Activated CD8-positive, alpha-beta memory T cell treated with anti-CD3 and anti-CD28 coated beads for 4 hours (primary cell): ENCODE measurements at places on chromosomes 2 and 18.
A peak's percentile ranks its signal among the peaks of the same experiment; 100 is the strongest.

DNA sequence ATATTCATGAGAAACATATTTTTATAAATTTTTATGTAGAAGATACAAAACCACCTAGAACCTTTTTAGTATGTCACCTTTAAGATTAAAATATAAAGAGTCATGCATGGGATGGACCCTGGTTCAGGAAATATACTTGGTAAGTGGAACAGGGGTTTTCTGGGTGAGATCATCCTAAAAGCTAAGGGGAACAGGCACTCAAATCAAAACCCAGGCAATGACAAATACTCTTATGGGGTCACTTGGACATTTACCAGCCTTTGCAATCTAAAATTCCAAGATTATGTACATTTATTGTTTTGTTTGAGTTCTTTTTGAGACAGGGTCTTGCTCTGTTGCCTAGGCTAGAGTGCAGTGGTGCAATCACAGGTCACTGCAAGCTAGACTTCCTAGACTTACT lies 65.8 kb downstream of the SGPP2 start:
- no peak for DNase-seq

DNA sequence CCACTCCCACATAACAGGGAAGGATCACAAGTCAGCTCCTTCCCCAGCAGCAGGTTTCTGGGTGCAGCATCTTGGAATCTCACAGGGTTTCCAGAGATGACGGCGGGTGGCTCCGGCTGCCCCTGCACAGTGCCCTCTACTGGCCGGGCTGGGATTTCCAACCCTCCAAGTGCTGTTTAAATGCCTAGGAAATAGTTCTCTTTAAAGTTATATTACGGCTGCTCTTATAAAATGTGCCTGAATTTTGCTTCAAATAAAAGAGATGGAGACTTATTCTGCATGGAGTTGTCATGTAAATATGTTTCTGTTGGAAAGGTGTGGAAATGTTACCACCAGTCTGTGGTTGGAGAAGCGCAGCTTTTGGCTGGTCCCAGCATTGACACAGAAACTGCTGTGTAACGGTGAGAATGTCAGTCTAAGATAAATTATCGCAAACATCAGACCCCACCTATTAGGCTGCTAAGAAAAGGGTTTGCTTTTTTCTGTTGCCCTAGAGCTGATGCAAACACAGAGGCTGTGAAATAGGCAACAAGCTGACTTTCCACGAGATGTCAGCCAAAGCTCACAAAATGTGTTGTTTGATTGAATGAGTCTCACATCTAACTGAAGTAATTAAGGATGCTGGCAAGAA lies 3.3 kb upstream of the HJURP start:
- DNase-seq = peak; percentile 11

DNA sequence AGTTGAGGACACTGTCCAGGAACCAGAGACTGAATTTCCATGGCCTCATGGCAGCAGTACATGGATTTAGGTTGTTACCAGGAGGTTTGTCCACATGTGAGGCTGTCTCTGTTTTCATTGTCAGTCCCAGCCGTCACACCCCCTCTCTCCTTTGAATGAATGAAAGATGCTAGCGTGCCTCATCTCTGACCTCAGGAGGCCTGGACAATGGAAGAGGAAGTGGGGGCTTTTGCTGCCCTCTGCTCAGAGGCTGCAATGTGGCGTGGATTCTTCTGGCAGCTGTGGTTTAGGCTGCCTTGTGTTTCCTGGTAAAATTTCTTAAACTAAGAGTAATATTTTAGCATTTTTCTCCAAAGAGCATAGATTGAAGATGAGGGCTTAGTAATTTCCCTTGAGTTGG lies 47.5 kb downstream of the RAB31 start:
- DNase-seq = no peak

- no peak for DNase-seq
These were observed 56.6 kb upstream of the CYP26B1 start for GRCh38 chr2:72204156-72204785.

DNA sequence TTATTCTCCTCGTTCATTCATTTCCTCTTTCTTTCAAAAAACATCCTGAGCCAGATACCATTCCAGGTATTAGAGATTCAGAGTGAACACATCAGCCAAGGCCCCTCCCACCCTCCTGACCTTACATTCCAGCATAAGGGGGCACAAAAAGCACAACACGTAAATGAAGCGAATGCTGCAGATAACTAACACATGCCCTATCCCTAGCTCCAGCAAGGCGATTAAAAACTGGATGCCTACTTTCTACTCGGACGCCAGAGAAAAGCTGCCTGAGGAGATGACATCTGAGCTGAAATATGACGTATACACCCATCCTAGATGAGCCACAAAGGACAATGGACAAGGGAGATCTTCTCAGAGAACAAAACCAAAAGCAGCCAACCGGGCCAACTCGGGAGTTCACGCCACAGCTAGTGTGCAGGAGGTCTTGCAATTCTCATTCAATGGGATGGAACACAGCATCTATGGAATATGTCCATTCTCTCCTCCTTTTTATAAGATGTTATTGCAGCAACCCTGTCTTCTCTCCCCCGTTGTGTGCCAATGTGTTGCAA lies 33.5 kb downstream of the FEZ2 start:
- DNase-seq = no peak

- no peak for DNase-seq
These were observed 143.6 kb upstream of the ZNF521 start for GRCh38 chr18:25495606-25496005.

- no peak for DNase-seq
These were observed 44.8 kb downstream of the RRM2 start for GRCh38 chr2:10167316-10167715.

GRCh38 chr2:238979636-238980035 lies 131.8 kb downstream of the TWIST2 start:
- DNase-seq = no peak

DNA sequence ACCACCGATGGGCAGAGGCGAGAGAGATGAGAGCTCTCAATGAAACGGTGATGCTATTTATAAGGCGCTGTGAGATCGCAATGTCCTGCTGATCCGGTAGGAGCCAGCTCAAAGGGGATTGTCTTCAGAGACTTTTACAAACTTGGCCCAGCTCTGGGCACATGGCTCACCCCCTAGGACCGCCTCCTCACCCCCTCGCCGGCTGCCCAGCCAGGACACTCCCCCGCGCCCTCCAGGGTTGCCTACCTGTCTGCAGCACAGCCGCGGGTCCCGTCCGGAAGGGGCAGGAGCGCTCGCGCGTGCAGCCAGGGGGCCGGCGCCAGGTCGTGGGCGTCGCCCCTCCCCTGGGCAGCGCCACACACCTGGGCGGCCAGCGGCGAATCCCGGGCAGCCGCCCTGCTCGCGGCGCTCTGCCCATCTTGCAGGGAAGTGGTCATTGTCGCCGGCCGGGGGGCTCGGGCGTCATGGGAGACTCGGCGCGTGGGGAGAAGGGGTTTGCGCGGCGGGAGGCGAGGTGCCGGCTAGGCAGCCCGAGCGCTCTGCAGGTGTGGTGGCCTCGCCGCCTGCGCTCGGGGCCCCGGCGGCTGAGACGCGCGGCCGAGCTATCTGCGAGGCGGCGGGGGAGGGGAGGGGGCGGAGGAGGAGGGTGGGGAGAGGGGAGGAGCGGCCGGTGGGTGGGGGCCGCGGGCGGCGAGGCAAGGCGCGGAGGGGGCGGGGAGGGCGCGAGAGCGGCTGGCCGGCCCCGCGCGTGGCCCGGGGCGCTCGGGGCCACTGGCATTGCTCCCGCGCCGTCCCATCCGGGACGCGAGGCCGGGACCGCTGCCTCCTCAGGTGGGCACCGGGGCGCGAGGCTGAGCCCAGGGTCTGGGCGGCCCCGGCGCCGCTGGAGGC lies at the start of gene GRB14:
Gene GRB14, minus strand, starts transcription at position 610 of the 891 bp plus-strand sequence. Its CDS starts 173 bp downstream, at position 437.
- no peak for DNase-seq

GRCh38 chr2:34199971-34200370 lies 600.9 kb upstream of the FAM98A start:
- DNase-seq = no peak

DNA sequence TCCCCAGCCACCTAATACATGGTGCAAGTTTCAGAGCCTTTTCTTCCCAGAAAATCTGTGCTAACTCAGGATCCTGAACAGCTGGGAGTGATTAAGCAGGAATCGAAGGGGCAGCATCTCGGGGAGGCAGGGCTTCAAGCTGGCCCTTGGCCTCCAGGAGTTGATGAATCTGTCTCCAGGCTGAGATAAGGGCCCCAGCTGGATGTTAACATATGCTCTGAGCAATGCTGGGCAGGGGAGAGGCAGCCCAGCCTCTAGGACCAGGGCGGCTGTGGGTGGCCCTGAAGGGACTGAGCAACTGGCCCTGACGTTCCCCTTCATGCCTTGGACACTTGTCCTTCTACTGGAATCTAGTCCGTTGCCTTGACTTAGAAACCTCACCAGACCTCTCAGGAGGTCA lies 84.1 kb upstream of the EPC2 start:
- DNase-seq = no peak

DNA sequence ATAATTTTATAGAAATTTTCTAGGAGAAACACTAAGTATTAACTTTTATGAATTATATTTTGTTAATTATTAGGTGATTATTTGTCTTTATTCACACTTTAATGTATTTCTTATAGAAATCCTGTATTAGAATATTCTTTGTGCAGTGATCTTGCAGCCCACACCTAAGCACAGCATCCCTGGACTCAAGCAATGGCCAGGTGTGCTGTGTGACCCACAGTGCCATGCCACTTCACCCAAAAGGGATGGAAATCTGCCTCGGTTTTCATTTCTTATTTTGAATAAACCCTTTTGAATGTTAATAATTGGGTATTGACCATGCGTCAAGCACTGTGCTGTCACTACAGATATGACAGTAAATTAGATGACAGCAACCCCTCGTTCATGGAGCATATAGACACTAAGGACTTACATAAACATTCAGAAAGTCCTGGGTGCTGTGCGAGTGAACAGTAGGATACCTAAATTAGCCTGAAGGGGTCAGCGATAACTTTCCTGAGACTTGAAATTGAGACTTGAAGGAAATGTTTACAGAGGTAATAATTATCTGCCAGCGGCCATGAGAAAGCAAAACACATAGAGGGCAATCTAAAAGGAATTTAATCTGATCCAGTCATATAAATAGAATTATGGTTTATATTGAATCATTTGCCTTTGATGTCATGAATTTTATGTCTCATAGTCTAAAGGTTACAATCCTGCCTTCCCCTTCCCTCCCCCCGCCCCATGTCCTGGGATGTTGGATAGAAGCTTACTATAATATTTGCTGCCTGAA lies 52.7 kb upstream of the CALCRL start:
- no peak for DNase-seq

DNA sequence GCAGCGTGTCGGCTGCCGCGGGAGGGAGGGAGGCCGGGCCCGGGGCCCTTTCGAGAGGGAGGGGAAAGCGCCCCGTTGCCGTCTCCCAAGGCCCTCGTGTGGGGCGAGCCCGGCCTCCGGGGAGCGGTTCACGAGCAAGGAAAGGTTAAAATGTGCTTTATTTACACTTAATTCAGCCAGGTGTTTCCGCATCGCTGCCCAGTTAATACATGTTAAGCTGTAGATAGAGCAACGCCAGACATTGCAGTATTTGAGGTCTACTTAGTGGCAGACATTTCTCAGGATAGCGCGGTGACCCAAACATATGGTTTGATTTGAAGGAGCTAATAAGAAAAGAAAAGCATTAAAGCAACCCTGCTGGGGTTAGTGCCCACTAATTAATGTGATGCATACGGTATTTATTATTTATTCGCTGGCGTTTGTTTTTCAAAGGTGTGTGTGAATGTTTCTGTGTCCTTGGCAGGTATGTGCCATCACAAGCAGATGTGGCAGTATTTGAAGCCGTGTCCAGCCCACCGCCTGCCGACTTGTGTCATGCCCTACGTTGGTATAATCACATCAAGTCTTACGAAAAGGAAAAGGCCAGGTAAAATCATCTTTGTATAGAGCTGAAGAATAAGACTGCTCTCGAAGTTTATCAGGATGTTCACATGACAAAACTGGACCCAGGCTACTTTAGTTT lies 571 bp downstream of the EEF1B2 start:
- DNase-seq = no peak

DNA sequence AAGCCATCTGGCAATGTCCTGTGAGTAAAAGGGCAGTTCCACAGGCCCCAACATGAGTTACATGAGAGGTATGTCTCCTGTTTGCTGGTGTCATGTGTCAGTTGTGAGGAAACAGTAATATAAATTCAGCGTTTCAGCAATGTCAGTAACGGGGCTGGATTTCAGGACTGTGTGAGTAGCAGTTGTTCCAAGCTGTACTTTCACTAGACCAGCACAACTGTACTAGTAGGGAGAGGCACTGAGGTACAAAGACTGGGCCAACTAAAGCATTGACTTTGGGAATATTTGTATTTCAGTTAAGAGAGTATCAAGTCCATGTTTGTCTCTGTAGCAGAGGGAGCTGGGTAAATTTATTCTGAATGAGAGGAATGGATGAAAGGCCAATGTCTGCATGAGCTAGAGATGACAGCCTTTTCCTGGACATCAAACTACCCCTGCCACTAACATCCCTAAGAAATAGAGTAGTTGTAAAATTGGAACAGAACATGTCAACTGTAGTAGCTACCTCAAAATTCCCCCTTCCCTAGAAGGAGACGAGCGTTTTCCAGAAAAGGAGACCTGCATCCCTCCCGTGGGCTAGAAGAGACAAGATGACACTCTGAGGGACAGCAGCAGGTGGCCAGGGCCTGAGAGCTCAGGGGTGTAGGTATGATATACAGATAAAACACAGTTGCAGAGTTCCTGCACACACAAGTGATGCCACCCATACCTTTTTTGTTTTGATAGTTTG lies 24.4 kb downstream of the EIF4E2 start:
- DNase-seq = no peak

- DNase-seq = no peak
These were observed 96.9 kb downstream of the TSHZ1 start for GRCh38 chr18:75307530-75307929.

GRCh38 chr18:63253428-63254372 lies 65.9 kb downstream of the BCL2 start:
- DNase-seq = no peak

- no peak for DNase-seq
These were observed 120.6 kb upstream of the SMAD7 start for GRCh38 chr18:49071317-49071716.

DNA sequence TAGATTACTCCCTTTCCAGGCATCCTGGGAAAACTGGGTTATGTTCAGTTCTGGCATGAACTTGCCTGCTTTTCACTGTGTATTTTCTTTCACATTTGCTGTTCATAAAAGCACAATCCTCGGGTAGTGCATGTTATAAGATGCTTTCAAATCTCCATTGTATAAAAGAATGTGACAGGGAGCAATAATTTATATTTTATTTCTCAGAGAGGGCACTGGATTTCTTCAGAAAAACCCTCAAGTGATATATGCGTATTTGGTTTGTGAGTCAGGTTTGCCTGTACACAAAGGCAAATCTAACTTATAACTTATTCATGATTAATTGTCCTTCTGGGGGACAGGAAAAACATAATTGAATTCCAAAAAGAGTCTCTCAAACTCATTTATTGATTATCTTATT lies 440.7 kb upstream of the MMADHC start:
- no peak for DNase-seq

- no peak for DNase-seq
These were observed 1894.4 kb upstream of the LRRTM1 start for GRCh38 chr2:82198809-82199492.

DNA sequence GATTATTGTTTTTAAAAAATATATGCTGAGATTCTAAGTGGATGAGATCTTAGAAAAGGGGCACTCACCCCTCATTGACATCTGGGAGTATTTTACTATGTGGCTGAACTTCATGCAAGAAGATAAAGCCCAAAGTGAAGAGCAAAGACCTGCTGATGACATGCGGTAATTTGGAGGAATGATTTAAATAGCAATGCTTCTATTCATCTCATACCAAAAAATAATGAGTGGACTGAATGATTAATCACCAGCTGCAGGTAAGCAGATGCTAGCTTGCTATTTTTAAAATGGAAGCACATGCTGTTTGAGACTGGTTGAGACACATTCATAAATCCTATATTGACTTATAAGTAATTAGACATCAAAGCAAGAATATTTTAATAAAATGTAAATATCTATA lies 12.7 kb upstream of the CDK15 start:
- no peak for DNase-seq
